ENCODE measurements at places on chromosomes 6 and 20.
A peak's percentile ranks its signal among the peaks of the same experiment; 100 is the strongest.

DNA sequence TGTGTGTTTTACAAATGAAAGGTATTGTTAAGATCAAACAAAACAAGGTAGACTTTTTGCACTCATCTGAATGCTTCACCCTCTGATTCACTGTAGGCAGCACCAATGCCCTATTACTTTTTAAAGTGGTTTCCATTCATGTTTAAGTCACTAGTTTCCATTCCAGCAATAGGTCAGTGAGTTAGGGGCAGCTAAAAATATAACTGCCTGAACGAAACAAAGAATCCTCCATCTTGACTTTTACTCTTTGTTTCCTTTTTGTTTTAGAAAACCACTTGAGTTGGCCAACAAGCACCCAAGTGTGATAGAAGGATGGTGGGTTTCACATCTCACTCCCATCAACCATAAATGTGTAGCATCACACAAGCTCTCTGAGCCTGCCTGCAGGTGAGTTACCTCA is 25.5 kb downstream of the CLIC5 start:
- DNase-seq, result no peak

DNA sequence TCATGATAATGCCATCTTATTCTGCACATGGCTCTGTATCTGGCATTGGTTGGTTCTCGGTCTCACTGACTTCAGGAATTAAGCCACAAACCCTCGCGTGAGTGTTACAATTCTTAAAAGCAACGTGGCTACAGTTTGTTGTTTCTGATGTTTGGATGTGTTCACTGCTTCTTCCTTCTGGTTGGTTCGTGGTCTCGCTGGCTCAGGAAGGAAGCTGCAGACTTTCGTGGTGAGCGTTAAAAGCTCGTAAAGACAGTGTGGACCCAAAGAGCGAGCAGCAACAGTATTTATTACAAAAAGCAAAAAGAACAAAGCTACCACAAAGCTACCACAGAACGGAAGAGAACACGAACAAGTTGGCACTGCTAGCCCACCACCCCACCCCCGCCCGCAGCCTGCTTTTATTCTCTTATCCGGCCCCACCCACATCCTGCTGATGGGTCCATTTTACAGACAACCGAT is 51.1 kb downstream of the MYLIP start:
- no peak for DNase-seq

DNA sequence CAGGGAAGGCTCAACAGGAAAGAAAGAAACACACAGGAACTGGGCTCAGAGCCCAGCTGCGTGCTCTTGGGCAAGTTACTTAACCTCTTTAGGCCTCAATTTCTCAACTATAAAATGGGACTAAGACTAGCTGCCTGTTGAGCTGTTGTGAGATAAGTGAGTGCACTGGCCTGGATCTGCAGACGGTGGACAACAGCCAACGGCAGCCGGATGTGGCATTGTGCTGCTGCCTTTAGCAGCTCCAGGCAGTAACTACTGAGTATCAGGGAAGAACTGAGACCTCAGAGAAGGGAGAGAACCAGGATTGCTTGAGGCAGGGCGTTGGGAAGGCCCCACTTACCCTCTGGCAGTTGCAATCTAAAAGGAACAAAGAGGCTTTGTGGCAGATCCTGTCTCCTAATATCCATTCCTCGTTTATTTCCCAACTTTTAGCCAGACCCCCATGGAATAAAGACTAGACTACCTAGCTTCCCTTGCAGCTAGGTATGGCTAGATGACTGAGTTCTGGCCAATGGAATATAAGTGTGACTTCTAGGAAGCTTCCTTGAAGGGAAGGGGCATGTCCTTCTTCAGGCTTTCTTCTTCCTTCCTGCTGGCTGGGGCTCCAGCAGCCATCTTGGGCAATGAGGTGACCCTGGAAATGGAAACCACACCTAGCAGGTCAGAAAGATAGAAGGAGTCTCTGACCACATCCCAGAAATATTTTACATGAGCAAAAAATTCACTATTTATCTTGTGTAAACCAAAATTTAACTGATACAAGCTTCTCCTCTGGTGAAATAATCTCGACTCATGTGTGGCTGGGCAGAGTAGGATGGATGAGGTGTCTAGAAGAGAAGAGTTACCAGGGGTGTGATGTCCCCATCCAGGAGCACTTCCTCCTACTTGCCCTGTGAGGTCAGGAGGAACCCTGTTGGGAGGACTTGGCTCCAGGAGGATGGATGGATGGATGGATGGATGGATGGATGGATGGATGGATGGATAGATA is 67.6 kb downstream of the MRPL14 start:
- no peak for DNase-seq

- no peak for DNase-seq
These were observed 87.3 kb downstream of the KCNB1 start for GRCh38 chr20:49395183-49395582.

GRCh38 chr6:14051355-14051754 is 66.2 kb upstream of the CD83 start:
- no peak for DNase-seq

DNA sequence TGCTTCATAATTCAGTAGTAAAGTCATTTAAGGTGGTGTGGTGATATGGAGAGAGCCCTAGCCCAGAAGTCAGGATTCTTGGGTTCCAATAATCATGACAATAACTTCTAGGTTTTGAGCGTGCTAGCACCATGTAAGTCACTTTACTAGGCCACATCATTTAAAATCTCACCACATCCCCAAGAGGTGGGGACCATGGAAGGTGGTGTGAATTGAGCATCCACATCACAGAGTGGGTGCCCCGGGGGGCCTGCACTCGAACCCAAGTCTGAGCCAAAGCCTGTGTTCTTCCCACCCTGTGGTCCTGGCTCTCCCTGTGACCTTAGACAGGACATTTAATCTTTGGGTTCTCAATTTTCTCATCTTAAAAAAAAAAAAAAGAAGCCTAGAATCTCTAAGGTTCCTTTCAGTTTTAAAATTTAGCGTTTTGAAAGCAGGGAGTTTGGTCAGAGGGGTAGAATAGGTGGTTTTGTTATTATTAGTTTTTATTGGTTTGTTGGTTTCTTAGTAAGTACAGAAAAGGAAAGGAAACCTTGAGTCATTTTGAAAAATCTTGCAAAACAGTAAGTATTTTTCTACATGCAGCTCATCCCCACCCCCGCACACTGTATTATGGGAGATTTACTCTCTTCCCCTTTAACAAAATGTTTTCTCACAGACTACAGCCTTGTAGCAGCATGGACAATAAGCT is 26.4 kb downstream of the ARMC2 start:
- no peak for DNase-seq

DNA sequence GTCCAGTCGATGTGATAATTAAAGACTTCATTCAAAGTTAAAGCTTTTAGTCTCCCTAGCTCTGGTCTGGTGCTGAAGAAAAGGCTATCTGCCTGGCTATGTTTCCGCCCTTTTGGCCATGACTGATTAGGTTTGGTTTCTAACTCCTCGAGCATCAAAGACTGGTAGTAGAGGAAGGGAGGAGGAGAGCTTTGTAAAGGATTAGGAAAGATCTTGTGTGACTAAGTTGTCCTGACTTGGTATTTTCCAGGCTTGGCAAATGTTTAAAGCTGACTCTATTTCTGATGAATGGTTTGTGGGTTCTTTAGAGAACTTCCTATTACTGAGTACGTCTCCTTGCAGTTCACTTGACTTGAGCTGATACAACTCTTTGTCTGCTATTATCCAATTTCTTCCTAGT is 312.9 kb downstream of the GJA1 start:
- DNase-seq, result no peak

- DNase-seq, result no peak
These were observed 214.5 kb downstream of the TBX18 start for GRCh38 chr6:84549917-84550316.

- peak; percentile 42 for DNase-seq
These were observed 469 bp upstream of the XRN2 start for GRCh38 chr20:21302664-21303060.

- no peak for DNase-seq
These were observed 45.0 kb downstream of the ELMO2 start for GRCh38 chr20:46361381-46361780.

DNA sequence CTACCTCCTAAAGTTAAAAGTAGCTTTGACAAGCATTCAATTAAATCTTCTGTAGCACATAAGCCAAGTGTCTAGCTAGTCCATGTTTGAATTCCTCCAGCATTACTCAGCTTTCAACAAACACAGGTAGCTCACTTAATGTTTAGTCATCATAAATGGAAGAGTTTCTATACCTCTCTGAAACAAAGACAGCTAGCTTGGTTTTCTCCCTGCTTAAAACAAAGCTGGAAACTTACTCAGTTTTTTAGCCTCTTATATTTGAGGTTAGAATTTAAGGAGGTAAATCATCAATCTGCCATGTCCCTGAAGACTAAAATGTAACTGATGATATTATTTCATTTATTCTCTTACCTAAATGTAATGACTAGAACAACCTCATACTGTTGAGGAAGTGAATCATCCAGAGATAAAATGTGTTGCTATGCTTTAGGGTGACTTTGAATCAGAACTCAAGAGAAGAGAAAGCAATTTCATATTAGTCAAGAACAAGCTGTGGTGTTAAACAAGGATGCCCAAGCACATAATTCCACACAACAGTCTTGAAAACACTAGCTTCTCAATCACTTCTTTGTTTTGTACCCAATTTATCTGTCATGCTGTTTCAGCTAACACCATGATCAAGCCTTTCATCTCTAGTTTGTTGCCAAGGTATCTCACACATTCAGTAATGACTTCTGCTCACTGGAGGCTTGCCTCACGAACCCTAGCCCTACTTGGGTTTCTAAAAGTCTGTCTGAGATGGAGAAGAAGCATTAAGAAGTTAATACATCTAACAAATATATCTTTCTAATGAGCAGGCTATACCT is 251.9 kb downstream of the EPM2A start:
- peak; percentile 8 for DNase-seq

DNA sequence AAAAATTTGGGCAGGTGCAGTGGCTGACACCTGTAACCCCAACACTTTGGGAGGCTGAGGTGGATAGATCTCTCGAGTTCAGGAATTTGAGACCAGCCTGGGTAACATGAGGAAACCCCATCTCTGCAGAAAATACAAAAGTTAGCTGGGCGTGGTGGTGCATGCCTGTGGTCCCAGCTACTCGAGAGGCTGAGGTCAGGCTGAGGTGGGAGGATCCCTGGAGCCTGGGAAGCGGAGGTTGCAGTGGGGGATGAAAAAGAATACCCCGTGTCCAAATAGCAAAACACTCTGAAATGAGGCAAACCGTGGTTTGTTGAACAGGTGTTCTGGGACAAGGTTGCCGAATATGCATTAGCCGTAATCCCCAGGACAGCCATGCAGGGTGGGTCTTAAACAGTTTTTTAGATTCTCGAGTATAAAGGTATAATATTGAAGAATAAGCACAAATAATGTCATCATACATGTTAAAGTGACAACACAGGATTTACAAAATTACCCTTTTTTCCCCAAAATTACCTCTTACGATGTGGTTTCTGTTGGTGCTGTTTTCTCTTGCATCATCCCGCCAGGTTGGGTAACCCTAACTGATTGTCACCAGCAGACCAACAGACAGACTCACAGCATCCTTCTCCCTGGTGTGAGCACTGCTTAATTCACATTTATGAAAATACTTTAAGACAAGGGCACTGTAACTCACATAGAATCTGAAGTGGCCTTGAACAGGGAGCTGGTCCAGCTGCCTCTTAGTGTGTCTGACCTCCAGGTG is 9.1 kb downstream of the DNAJC5 start:
- no peak for DNase-seq

- no peak for DNase-seq
These were observed 234.8 kb downstream of the PHACTR1 start for GRCh38 chr6:12951415-12951814.

DNA sequence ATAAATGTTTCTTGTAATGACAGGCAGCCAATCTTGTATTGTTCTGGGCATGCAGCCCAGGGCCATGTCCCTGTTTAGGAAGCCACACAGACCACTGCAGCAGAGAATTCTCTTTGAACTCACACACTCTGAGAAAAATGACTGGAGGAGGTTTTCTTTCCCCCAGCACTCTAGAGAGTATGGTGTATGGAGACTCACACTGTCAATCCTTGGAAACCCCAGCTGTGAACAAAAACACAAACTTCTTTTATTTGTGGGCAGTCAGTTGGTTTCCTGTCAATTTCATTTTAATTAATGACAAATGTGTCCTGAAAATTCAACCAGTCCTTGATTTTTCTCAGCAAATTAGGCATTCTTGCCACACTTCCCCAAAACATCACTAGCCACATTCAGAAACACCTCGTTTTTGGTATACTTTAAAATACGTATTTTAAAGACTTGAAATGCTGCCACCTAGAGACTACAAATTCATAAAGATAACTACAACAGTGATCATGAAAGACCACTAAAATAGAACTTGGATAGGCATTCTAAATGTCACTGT is 52.9 kb upstream of the UFL1 start:
- DNase-seq, result peak; percentile 45

DNA sequence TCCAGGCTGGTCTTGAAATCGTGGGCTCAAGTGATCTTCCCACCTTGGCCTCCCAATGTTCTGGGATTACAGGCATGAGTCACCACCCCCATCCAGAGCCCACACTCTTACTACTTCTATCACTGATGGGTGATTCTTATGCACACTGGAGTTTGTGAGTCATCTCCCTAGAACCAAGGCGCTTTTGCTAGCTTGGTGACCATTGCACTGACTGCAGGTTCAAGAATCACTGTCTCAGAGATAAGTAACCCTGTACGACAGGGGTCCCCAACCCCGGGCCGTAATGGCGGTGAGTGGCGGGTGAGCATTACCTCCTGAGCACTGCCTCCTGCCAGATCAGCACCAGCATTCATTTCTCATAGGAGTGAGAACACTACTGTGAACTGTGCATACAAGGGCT is 118.8 kb downstream of the MAP3K7 start:
- DNase-seq, result no peak

DNA sequence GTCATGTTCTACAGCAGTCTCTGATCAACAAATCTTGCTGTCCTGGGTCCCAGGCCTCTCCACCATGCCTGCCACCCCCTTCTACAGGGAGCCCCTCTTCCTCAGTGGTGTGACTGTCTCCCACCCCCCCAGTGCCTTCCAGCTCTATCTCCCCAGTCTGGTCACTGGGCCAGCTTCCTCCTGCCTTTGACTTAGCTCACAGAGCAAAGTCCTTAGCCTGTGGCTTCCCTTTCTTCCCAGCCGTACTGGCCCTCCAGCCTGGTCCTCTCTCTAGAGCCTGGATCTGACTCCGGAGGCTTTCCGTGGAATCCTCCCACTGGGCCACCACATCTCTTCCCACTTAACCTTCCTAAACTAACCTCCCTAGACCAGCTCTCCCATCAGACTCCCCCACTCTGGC is 17.0 kb downstream of the MAPK13 start:
- no peak for DNase-seq

DNA sequence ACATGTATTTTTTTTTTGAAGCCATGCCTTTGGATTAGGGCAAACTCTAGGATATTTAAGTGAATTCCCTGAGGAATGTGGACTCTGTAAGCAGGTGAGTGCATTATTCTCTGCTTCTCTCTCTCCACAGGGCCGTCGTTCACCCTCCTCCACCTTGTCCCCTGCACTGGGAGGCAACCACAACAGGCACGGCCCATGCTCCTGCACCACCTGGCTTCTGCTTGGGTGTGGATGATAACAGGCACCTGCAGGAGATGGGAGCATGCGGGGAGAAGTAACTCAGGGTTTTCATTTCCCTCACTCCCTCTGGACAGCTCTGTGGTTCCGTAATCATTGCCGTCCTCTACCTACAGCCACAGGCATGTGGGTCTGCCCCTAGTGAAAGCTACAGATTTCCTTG is 43.4 kb downstream of the HLA-C start:
- no peak for DNase-seq

- no peak for DNase-seq
These were observed 17.1 kb downstream of the NTSR1 start for GRCh38 chr20:62725596-62726268.

GRCh38 chr6:43575105-43575771 is 600 bp downstream of the XPO5 start:
- no peak for DNase-seq

Data from pons (tissue), 1 donor.